ENCODE measurements at places on chromosomes 16 and 17.
A peak's percentile ranks its signal among the peaks of the same experiment; 100 is the strongest.

DNA sequence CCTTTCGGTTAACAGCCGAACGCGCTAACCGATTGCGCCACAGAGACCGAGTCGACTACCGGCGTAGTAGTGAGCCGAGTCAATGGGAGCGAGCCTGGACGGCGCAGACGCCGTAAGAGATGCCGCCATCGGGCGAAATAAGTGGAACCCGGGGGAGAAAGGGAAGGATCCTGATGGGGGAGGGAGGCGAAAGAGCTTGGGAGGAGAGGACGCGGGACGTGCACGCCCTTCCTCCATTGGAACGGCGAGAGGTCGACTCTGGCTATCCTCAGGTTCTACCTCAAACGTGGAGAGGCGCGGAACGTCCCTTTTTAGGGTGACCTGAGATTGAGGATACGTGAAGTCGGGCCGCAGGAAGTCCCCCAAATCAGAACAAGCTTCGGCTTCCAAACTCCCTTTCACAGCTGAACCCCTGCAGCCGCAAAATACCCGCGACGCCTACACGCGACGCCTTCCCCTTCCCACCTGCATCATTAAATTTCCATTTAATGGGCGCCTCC lies 683 bp upstream of the PSMB3 start:
- DNase-seq: peak; percentile 77

DNA sequence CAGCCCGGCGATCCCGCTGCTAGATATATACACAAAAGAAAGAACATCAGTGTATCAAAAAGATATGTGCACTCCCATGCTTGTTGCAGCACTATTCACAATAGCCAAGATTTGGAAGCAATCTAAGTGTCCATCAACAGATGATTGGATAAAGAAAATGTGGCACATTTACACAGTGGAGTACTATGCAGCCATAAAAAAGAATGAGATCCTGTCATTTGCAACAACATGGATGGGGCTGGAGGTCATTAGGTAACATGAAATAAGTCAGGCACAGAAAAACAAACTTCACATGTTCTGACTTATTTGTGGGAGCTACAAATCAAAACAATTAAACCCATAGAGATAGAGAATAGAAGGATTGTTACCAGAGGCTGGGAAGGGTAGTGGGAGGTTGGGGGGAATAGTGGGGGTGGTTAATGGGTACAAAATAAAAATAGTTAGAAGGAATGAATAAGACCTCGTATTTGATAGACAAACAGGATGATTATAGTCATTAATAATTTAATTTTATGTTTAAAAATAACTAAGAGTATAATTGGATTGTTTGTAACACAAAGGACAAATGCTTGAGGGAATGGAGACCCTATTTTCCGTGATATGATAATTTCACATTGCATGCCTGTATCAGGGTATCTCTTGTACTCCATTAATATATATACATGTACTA lies 176.7 kb upstream of the NOG start:
- no peak for DNase-seq

DNA sequence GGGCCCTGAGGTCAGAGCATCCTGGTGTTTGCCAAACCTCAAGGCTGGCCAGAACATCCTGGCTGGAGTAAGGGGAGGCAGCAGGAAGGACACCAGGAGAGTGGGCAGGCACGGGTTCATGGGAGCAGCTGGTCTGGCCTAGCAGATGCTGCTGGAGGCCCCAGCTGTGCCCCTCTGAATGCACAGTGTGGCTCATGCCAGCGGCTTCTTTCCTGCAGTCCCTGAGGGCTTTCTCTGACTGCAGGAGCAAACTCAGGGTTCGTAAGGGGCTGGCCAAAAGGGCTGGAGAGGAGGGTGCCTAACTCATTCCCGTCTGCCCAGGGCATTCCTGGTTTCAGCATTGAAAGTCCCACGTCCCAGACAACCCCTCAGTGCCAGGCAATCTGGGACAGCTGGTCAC lies 78.7 kb downstream of the ZDHHC7 start:
- no peak for DNase-seq

DNA sequence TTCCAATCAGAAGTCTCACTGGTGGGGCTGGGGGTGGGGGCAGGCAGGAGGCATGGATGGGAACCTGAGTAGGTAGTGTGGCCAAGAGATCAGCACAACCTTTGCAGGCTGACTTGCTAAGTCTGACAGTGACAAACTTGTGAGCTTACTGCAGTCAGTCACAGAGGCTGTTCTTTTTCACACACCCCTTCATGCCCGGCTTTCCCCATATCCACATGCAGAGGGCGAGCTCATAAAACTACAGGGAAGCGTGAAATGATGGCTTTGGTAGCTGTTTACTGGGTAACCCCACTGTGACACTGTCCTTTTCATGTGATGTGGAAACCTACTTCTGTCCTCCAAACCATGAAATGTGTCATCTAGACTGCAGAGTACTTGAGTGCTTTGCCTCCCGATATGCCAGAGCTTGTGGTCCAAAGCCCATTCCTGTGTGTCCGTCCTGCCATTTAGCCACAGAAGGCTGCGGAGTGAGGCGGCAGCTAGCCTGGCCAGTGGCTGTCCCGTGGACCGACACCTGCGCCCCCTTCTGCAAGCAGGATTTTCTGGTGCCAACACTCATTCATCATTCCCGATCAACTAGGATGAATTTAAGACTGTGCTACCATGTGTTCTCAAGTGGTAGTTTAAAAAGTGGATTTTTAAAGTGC lies 9.8 kb downstream of the GEMIN4 start:
- no peak for DNase-seq

- no peak for DNase-seq
Observed at GRCh38 chr16:48383009-48383876, 2.0 kb downstream of the SIAH1 start.

DNA sequence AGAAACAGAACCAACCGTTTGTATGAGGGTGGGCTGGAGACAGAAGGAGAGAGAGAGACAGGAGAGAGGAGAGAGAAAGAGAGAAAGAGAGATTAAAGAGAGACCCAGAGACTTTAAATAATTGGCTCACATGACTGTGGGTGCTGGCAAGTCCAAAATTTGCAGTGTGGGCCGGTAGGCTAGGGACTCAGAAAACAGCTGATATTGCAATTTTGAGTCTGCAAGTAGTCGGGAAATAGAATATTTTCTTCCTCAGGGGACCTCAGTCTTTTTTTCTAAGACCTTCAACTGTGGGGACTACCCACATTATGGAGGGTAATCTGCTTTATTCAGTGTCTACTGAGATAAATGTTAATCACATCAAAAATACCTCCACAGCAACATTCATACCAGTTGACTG lies 1439.0 kb downstream of the CDH11 start:
- DNase-seq: no peak

GRCh38 chr16:77596261-77596660 lies 126.1 kb upstream of the NUDT7 start:
- no peak for DNase-seq

GRCh38 chr16:84356591-84357116 lies 11.7 kb upstream of the ATP2C2 start:
- no peak for DNase-seq

- DNase-seq: no peak
Observed at GRCh38 chr17:80526116-80526910, 18.3 kb upstream of the RPTOR start.

DNA sequence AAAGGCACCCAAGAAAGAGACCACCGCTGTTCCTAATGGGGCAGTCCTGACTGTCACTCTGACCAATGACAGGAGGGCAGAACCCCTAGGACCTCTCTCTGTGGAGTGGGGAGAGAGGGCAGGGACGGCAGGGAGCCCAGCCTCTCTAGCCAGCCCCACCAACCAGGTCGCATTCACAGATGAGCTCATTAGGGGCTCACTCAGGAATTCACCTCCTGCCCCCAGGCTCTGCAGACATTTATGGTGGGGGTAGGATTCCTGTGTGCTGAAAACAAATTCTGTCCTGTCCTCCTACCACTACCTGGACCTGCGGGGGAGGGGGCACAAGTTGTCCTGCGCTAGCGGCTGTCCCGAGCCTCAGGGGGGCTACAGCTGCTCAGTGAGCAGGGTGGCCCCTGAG lies 27.7 kb upstream of the GPRC5C start:
- no peak for DNase-seq

DNA sequence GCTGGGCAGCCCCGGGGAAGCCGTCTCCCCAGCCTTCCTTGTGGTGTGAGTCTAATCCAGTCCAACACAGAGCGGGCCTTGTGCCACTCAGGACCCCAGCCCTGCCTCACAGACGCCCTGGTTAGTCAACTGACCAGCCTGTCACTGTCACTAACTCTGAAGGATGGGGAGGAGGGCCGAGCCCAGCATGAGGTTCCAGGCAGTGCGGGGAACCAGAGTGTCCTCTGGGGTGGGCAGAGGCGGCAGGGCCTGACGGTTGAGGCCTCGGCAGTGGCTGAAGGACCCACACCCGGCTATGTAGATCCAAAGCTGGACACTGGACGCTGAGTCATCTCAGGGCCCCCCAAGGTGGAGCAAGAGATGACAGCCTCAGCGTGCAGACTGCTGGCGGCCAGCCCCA lies 8.6 kb downstream of the RPUSD1 start:
- no peak for DNase-seq

- DNase-seq: no peak
Observed at GRCh38 chr17:27518545-27519521, 62.6 kb downstream of the KSR1 start.

DNA sequence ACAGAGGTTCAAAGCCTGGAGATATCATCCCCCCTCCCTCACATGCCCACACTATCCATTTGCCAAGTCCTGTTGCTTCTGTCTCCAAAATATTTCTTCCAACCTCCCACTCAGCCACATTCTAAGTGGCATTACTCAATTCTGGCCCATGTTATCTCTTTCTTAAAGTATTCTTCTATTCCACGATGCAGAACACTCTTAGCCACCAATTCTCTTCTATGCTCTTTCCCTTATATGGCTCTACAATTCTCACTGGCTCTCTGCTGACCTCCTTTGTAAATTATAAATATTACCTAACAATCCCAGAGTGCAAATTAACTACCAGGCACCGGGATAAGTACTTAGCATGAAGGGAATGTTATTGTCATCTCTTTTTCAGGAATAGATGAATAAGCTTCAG lies 82.4 kb downstream of the KCNJ2 start:
- no peak for DNase-seq

DNA sequence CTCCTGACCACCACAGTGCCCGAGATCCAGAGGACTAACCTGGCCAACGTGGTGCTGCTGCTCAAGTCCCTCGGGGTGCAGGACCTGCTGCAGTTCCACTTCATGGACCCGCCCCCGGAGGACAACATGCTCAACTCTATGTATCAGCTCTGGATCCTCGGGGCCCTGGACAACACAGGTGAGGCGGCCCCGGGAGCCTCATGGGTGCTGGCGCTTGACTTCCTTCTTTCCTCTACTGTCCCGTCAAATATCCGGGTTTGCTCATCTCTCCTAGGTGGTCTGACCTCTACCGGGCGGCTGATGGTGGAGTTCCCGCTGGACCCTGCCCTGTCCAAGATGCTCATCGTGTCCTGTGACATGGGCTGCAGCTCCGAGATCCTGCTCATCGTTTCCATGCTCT lies 13.7 kb downstream of the DHX38 start:
- DNase-seq: no peak

DNA sequence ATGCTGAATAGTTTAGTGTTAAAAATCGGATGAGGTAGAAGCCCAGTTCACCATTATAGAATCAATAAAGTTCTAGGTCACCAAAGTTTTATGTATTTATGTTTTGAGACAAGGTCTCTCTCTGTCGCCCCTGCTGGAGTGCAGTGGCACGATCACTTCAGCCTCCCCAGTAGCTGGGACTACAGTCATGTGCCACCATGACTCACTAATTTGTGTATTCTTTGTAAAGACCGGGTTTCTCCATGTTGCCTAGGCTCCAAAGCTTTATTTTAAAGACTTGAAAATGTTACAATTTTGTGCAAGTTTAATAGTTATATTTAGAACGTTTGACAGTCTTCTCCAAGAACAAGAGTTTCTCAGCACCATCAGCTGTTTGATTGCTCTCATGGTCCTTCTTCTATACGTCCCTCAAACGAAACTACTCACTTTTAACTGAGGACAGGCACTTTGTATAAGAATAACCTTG lies 32.1 kb downstream of the NDE1 start:
- DNase-seq: peak; percentile 4

DNA sequence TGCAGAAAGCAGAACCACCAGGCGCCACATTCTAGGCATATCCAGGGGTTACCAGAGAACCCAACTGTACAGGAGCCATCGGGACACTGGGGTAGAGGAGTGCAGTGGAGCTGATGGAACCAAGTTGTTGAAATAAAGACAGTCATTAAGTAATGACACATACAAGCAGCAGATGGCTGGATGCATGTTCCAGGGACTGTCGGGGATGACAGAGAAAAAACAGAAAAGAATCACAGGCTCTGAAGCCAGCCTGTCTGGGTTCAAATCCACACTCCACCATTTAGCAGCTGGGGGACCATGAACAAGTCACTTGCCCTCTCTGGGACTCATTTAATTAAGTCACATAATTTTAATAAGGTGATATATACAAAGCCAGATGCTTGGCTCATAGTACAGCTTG lies 117.1 kb downstream of the ZNF423 start:
- DNase-seq: no peak

DNA sequence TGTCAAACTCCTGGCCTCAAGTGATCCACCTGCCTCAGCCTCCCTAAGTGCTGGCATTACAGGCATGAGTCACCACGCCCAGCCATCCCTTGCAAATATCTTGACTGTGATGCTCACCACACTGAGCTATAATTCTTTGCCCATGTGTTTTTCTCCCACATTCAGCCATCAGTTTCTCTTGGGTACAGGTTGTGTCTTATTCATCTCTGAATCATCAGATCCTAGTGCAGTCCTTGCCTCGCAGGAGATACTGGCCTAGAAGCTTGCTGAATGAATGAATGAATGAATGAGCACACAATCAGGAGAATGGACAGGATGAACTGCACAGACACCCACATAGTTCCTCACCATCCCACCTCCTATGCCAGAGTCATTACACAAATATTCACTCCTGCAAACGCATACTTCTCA lies 24.4 kb upstream of the ETV4 start:
- DNase-seq: no peak

DNA sequence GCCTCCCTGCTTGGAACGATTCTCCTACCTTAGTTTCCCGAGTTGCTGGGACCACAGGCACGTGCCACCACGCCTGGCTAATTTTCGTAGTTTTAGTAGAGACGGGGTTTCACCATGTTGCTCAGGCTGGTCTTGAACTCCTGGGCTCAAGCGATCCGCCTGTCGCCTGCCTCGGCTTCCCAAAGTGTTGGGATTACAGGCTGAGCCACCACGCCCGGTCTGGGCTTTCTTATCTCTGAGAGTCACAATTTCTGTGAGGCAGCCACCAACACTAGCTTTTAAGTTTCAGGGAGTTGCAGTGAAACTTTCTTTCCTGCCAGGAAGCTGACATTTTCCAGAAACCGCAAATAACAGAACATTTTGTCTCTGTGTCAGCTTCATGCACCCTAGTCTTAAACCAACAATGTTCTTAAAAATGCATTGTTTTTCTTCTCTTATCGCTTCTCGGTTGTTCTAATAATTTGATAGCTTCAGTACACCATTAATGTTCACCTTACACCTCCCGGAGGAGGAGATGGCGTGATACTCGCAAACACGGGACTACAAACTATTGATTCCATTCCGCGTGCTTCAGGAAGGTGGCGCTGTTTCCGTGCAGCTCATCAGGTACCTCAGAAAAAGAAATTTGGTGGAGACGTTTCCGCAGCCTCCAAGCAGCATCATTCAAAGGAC lies 7.4 kb upstream of the DHRS7B start:
- DNase-seq: peak; percentile 40

Data from stimulated activated CD8-positive, alpha-beta memory T cell treated with anti-CD3 and anti-CD28 coated beads, Interleukin-7, amount 100 ng/mL, for 24 hours (primary cell).